EL (cell line): ENCODE measurements at places on chromosomes 16 and 17.

GRCh38 chr16:2420035-2420434 is 9.2 kb upstream of the CCNF start:
- no peak for DNase-seq

- DNase-seq, result peak; percentile 64
Observed at GRCh38 chr17:2089021-2089422, 34.1 kb downstream of the HIC1 start.

DNA sequence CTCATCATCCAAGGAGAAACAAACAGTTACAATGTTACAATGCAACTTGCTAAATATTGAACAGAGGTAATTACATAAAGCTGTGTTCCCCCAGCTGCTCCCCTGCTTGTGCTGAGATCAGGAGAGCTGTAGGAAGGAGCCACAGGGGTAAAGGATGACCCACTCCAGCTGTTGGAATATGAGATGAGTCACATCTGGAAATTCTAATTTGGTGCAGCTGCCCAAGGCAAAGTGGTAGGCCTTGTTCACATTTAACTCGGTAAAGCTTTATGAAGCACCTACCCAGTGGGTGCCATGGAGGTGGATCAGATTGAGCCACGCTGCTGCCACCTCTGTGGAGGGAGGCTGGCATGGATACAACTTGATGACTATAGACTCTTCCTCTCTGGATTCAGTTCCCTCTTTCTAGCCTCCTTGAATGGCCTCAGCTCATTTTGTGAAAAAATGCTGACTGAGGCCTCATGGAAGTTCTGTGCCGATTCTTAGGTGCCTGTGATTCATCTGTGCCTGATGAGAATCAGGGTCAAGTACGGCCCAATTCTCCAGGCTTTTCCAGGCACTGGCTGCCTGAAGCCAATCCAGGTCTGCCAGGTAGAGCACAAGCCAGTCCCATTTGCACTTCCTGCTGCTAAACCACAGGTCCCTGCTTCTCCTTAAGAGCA is 7.4 kb downstream of the ZNF689 start:
- DNase-seq, result peak; percentile 9

GRCh38 chr16:24520983-24521382 is 18.4 kb upstream of the RBBP6 start:
- no peak for DNase-seq

GRCh38 chr17:82257473-82257872 is 16.0 kb downstream of the CSNK1D start:
- DNase-seq, result no peak

DNA sequence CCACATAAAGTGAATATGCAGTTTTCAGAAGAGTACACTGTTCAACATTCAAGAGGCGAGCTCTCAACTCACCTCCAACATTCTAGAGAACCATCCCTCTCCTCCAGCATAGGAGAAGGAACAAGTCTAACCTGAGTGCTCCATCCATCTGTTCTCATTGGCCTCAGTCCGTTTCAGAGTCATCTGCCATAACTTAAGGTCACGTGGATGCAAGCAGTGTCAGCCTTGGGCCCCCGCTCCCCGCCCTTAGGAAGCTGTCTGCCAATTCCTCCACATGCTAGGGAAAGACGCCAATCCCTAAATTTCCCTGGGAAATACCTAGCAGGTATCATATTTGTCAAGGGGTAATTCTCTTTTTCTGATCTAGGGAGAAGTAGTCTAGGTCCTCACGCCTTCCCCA is 21.4 kb downstream of the MARVELD3 start:
- no peak for DNase-seq

GRCh38 chr17:28954886-28955285 is 3.6 kb upstream of the PHF12 start:
- DNase-seq, result no peak

- peak; percentile 14 for DNase-seq
Observed at GRCh38 chr16:83366228-83366627, 441.6 kb upstream of the HSBP1 start.

DNA sequence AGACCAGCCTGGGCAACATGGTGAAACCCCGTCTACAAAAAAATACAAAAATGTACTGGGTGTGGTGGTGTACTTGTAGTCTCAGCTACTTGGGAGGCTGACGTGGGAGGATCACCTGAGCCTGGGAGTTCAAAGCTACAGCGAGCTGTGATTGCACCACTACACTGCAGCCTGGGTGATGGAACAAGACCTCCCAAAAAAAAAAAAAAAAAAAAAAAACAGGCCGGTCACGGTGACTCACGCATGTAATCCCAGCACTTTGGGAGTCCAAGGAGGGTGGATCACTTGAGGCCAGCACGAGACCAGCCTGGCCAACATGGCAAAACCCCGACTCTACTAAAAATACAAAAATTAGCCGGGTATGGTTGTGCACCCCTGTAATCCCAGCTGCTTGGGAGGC is 12.7 kb upstream of the APPBP2 start:
- no peak for DNase-seq

DNA sequence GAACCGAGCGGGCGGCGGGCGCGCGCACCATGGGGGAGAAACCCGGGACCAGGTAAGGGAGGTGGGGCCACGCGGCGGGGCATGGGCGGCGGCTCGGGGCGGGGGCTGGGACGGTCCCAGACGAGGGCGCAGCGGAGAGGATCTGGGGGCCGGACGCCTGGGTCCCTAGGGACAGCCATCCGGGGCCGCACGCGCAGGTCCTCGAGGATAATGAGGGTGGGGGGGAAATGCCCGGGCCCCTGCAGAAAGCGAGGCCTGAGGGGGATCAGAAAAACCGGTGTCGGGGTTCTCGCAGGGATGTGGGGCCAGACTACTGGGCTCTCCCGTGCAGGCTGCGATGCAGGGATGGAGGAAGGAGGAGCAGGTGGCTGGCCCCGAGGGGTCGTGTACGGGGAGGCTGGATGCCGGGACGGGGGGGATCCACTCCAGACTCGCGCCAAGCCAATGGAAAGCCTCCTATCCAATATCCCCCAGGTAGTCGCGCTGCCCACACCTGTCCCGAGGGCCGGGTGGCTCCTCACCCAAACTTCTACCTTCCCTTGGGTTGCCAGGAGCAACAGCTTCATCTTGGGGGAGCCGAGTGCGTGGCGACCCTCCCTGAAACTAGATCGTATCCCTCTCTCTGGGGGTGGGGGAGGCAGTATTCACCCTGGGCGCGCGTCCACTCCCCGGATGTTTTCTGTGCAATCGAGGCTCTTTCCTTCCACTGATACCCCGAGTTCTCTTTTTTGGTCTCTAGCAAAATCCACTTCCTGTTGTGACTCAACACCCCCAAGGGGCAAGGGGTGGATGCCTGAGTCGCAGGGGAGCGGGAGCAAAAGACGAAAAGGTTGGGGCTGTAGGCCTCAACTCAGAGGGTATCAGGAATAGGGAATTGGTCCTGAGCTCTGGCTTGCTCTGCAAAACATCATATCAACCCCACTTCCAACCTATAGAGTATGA is 532 bp downstream of the ARRB2 start:
- DNase-seq, result peak; percentile 24

- DNase-seq, result no peak
Observed at GRCh38 chr16:5928476-5929065, 831.0 kb upstream of the EEF2KMT start.

- DNase-seq, result no peak
Observed at GRCh38 chr16:57261806-57262205, 16.7 kb downstream of the ARL2BP start.

GRCh38 chr16:70573451-70574121 is 50.0 kb downstream of the SF3B3 start:
- DNase-seq, result peak; percentile 87

- DNase-seq, result no peak
Observed at GRCh38 chr17:78852709-78853121, 12.1 kb upstream of the USP36 start.

DNA sequence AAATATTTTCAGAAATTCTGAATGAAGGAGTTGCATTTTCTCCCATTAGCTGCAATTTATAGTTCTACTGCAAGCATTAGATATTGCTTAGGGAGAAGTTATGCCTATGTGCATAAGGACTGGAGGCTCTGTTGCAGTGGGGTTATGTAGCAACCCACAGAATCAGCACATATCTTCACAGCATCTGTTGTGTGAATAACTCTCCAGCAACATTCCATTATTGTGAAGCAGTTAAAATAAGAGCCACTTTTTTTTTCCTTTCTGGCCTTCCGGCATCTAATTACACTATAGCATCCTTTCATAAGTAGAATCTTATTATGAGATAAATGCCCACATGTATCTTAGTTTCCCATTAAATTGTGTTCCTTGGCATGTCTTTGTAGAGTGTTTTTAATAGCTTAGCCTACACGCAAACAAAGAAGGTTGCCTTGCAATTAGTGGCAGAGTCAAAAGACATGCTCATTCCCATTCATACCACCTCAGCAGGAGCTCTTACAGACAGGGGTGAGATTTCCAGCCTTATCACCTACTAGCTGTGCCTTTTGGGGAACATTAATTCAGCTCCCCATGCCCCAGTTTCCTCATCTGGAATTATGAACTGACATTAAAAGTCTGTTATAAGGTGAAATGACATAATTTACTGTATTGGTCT is 596.0 kb upstream of the GOT2 start:
- peak; percentile 64 for DNase-seq

GRCh38 chr16:50234771-50235556 is 31.4 kb upstream of the ADCY7 start:
- DNase-seq, result peak; percentile 41
